Fibroblast of upper back skin (primary cell): ENCODE measurements at places on chromosomes 2 and 18.

DNA sequence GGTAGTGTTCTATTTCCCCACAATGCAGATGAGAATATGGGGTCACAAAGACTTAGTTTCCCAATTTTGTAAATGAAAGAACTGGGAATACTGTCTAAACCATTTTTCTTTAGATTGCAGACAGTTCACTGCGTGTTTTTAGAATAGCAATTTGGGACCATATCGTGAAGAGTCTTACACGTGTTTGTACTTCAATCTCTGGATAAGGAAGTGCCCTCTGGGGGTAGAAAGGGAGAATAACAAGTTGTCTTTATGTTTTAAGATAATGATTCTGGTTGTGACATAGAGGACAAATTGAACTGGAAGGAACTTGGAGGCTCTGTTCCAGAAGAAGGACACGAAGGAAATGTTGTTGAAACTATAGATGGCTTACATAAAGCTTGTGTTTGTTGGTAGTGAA is 457.7 kb downstream of the CBLN2 start:
- DNase-seq: peak; percentile 25

- DNase-seq: no peak
Observed at GRCh38 chr18:6249170-6249569, 165.5 kb downstream of the L3MBTL4 start.

GRCh38 chr18:40272630-40273231 is 1682.3 kb upstream of the PIK3C3 start:
- no peak for DNase-seq

DNA sequence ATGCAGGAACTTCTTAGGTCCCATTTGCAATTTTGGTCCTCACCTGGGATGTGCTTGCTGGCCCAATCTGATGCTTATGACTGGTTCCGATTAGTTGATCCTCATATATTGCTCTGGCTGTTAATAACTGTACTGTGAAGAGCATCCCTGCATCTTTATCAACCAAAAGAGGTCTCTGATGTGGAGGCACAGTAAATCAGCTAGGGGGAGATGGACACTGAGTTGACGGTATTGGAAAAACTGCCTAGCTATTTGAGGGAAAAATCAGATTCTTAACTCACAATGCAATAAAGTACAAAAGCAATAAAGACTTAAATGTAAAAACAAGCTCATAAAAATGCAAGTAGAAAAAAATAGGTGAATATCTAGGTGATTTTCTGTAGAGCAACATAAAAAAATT is 188.0 kb upstream of the TCF4 start:
- no peak for DNase-seq
